CD8-positive, alpha-beta memory T cell (primary cell): ENCODE measurements at places on chromosomes 12 and 14. TPM values are rescaled to one million over a fixed set of nuclear protein-coding genes. Genes with fewer than 3 reads are reported as not detected.

DNA sequence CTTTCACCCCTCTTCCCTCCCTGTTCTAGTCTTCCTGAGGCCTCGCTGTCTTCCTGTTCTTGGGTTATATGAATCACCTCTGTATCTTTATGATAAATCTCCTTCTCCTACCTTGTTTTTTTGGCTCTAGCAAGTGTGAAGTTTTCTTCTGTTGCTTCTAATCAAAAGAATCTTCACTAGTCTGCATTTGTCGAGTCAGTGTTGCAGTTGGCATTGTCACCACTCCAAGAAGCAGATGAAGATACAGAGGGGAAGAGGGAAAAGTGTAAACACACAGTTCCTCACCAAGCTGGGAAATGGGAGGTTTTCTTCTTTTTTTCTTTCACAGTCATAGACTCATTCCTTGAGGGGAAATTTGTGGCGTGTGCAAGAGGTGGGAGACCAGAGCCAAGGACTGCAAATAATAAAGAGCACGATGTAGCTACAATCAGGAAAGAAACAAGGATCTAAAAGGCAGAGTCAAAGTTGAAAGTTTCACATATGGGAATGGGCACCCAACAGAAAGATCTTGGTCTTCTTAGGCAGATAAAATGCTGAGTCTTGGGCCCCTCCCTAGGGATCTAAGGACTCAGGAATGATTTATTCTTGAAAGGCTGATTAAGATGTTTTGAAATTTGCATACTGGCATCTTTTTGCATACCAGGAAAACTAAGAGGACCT lies 22.2 kb upstream of the PRICKLE1 start:
- no peak for DNase-seq

DNA sequence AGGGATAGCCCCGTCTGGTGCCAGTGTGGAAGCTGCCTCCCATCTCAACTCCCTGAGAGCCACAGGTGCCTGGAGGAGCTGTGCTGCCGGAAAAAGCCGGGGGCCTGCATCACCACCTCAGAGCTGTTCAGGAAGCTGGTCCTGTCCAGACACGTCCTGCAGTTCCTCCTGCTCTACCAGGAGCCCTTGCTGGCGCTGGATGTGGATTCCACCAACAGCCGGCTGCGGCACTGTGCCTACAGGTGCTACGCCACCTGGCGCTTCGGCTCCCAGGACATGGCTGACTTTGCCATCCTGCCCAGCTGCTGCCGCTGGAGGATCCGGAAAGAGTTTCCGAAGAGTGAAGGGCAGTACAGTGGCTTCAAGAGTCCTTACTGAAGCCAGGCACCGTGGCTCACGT lies 25.5 kb upstream of the P2RX4 start:
- no peak for DNase-seq

GRCh38 chr12:84913129-84913515 lies 523 bp upstream of the SLC6A15 start:
- DNase-seq, result no peak

DNA sequence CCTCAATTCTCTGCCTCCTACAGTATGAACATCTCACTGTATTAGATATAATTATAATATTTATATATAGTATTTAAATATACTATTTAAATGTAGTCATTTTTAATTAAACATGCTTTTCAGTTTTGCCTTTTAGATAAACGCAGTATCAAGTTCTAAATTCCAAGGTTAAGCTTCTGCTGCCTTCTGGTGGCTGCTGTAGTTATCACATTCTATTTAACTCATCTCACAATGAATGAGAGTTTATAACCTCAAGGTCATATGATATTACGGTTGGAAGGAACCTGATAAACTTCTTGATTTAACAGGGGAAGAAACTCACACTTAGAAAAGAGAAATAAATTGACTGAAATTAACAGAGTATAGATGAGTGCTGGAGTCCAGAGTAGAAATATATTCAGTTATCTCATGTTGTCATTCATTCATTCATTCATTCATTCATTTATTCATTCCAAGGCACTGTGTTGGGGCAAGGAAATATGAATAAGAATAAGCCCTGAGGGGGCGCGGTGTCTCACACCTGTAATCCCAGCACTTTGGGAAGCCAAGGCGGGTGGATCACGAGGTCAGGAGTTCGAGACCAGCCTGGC lies 31.9 kb downstream of the GUCY2C start:
- no peak for DNase-seq

TBX3 gene
- not detected for total RNA-seq

RNF212B gene
- not detected for total RNA-seq

CAPZA3 gene
- total RNA-seq, result not detected
